Lower lobe of right lung (tissue), 2 donors: ENCODE measurements at places on chromosomes 11 and 22. TPM values are rescaled to one million over a fixed set of nuclear protein-coding genes. Genes with fewer than 3 reads are reported as not detected.

- peak; percentile 69 for DNase-seq
These were observed 5.9 kb upstream of the ATF4 start for GRCh38 chr22:39514373-39514973.

- no peak for DNase-seq
These were observed 129.5 kb downstream of the MICAL2 start for GRCh38 chr11:12239804-12240371.

GRCh38 chr11:36774603-36775002 lies 176.6 kb upstream of the RAG2 start:
- DNase-seq = no peak

DNA sequence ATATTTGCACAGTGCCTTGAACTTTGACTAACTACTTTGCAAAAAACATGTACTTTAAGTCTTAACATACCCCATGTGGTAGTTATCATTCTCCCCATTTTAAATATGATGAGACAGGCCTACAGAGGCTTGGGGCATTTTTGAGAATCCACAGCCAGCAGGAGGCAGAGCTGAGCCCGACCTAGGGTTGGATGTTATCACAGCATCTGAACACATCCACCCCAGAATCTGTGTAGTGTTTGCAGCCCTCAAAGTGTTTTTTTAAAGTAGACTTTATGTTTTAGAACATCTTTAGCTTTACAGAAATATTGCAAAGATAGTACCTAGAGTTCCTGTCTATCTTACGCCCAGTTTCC lies 17.6 kb downstream of the OTOG start:
- DNase-seq = no peak

GRCh38 chr11:76646882-76647534 lies 23.5 kb downstream of the LRRC32 start:
- DNase-seq = no peak

DNA sequence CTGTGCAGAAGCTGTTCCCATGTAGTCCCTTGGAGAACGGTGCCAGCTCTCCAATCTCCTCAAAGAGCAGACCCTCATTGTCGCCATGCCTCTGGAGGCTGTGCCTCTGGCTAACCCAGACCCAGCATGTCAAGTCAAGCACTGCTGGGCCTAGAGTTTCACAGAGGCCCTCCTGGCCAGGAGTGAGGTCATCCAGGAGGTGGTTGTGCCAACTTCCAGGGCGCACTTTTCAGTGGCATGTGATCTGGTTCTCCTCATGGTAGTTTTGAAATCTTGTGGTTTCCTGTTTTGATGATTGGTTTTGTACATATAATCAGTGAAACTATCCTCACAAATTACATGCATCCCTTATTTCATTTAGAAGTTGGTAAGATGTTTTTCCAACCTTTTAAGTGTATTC lies 78.9 kb downstream of the PPFIBP2 start:
- peak; percentile 76 for DNase-seq

GRCh38 chr22:29217827-29218757 lies 12.4 kb downstream of the EMID1 start:
- no peak for DNase-seq

- no peak for DNase-seq
These were observed 20.4 kb upstream of the IGSF9B start for GRCh38 chr11:133977067-133977677.

- DNase-seq = no peak
These were observed 35.3 kb downstream of the MMP13 start for GRCh38 chr11:102920118-102920684.

DNA sequence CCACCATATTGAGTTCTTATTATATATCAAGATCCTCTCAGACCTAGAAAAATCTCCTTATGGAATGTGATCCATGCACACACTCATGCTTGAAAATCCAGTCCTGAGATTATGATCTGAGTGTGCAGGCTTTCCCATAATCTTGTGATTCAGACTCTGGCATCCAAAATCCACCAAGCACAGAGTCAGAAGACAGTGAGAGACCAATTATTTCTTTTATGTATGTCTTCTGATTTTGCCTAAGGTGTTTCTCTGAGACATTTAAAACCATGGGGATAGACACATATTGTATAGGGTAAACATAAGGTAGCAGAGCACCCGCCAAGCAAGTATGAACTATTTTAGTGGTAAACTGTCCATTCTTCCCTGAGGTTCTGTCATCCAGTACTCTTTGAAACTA lies 52.0 kb upstream of the MMP13 start:
- DNase-seq = no peak

- no peak for DNase-seq
These were observed 51.4 kb downstream of the C11orf58 start for GRCh38 chr11:16789560-16790485.

DNA sequence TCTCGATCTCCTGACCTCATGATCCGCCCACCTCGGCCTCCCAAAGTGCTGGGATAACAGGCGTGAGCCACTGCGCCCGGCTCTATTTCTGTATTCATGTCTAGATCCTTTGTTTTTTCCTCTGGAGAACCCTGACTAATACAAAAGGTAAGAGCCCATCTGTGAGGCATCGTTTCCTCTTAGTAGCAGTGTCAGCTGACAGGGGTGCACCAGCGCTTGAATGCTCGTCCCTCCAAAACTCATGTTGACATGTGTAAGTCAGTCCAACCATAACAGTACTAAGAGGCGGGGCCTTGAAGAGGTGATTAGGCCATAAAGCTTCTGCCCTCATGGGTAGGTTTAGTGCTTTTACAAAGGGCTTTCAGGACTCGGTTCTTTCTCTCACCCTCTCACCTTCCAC lies 470.1 kb upstream of the B3GAT1 start:
- DNase-seq = no peak

DNA sequence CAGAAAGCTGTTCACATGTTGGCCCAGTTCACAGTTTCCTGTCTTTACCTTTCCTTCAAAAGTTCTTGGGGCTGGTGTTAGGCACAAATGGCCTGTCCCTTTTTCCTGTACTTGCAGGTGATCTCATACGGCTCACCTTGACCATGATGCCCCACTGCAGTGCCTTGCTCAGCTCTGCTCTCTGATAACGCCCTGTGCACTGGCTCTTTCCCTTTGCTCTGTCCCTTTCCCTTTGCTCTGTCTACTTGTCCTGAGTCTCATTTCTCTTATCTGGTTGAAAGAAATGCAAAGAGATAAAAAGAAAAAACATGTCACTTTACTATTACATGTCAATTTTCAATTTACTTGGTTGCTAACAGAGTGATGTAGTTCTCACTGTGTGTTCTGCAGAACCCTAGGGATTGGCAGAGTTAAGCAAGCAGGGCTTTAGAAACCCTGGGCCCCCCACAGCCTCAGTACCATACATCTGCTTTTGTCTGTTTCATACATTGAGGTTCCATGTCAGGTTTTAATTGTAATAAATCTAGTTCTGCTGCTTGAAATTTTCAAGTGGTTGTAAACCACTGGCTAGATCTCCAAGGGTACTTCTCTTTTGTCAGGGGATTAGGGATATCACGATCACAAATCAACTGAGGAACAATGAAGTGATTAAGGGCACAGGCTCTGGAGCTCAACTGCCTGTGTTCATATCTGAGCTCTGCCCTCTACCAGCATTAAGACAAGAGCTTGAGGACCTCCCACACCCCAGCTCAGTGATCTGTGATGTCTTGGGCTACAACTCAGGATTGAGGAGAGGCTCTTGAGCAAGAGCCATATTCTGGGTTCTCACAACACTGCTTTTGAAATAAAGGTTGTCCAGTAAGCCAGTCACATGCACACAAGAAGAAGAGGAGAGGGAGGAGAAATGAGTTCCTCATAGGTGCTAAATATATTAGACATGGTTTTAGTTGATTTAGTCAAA lies 16.3 kb upstream of the SORL1 start:
- no peak for DNase-seq

DNA sequence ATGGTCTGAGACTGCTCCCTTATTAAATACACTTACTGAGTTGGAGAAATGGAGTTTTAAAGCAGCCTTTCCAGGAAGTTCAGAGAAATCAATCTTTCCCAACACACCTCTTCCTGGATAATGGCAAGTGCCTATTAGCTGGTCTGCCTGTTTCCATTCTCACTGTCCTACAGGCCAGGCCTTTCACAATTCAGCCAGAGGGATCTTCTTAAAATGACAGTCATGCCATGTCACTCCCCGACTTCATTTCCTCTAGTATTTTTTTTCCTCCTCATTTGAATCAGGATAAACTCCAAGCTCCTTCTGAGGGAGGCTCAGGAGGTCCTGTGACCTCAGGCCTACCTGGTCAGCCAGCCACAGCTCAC lies 62.6 kb downstream of the FDX1 start:
- DNase-seq = no peak

CRACR2B gene
- 43.6 TPM for total RNA-seq

SGSM1 gene
- total RNA-seq = 2.9 TPM

OR8J1 gene
- total RNA-seq = not detected

MPPED2 gene
- 1.5 TPM for total RNA-seq

PATE2 gene
- not detected for total RNA-seq

NCAM1 gene
- 3.5 TPM for total RNA-seq

PNPLA5 gene
- total RNA-seq = not detected

ME3 gene
- total RNA-seq = 18.6 TPM
